Activated naive CD8-positive, alpha-beta T cell treated with anti-CD3 and anti-CD28 coated beads for 36 hours (primary cell): ENCODE measurements at places on chromosomes 11 and 22.
A peak's percentile ranks its signal among the peaks of the same experiment; 100 is the strongest.

DNA sequence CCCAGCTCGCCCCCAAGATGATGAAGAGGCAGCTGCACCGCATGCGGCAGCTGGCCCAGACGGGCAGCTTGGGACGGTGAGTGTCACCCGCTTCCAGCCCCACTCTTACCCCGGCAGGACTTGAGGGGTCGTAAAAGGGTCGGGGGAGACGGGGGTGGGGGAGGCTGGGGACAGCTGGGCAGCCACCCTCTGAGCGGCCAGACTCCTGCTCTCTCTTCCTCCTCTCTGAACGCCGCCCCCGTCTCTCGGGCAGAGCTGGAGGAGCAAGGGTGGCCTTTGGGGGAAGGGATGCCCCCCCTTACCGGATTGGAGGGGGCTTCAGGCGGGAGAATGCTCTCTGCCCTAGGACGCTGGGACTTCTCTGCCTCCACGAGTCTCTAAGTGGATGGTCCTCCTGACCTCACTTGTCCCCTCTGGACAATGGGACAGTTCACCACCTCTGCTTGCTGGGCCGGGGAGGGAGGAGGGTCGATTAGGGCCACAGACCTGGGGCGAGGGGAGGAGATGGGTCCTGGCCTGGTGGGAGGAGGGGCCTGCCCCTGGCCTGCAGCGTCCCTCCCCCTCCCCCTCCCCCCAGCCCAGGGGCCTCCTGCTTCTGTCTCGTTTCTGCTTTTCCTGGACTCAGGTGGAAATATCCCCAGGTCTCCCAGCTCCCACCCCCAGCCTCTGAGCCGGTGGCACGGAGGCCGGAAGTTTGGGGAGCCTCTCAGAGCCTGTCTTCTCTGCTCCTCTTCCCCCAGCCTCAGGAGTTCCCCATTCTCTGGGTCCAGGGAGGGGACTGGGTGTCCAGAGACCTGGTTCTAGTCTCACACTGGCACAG lies 512 bp downstream of the SH3BP1 start:
- DNase-seq, result peak; percentile 46

DNA sequence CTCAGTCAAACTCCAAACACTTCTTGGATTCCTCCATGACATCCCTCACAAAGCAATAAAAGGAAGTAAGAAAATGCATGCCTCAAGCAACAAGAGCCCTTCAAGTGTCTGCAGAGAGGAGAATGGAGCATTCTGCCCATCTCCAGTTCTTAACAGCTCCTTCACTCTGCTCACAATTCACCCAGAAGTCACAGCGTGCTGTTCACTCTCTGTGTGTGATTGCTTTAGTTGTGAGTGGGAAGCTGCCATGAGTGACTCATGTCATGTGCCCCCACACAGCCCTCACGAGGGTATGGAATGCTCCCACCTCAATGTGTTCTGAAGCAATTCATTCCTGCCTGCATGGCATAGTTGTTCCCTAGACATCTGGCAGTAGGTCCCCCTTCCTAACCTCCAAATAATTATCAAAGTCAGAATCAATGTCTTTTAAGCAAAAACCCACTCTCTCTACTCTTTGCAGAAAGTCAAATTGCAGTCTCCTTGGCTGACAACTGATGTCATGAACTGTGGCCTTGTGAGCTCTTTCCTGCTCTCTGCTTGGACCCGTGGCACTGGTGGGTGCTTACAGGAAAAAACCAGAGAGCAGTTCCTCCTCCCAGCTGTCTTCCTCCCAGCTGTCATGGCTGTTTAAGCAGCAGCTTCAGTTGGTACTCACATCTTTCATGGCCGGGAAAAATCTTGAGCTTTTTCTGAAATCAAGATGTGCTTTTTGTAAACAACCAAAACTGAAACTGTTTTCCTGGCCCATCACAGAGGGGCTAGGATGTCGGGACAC lies 112.1 kb upstream of the SPON1 start:
- no peak for DNase-seq

GRCh38 chr11:100876815-100877520 lies 189.9 kb downstream of the ARHGAP42 start:
- DNase-seq, result no peak

DNA sequence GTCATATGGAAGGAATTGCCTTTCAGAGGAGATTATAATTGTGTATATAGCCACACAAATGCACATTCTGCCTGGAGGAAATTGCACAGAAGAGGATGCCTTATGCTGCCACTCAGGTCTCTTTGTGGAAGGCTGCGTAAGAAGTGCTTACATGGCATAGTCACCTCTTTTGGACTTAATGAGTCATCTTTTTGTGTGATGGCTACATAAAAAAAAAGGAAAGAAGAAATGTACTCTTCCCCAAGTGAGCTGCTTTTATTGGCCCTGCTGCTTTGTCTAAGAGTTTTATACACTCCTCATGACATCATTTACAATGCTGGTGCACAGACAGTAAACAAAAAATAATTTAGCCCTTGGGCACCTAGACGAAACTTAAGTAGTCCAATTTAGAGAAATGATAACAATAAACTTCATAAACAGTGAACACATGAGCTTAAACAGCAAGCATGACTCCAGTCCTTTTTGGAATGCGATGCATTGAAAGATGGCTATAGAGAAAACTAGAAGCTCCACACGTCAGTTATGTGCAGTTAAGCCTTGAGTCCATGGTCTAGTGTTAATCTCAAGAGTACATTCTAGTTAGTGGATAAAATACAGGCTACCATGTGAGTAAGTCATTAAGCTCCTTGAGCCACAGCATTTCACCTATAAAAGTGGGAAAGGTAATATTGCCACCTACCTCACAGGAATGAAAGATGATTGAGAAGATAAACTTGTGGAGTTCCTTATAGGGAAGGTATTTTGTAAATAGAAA lies 12.0 kb downstream of the CSTPP1 start:
- DNase-seq, result no peak
